Endothelial cell of umbilical vein (primary cell): ENCODE measurements at places on chromosomes 12 and 14. TPM values are rescaled to one million over a fixed set of nuclear protein-coding genes. Genes with fewer than 3 reads are reported as not detected.

DNA sequence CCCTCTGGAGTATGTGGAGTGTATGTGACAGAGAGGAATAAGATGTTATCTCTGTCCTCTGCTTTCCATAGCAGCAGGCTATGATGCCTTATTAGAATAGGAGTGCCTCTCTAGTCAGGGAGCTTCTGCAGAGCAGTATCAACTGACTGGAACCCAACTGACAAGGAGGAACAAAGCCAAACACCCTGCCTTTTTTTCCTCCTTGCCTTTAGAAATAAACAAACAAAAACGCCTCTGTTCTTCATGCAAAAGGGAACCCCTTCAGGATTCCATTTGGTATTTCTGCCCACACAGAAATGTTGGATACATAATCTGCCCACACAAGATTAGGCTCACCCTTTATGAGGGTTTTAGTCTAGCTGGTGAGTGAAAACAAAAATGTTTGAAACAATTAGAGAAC is 50.3 kb downstream of the VRK1 start:
- no peak overlapping the region for H3K4me3 ChIP-seq
- DNase-seq: no peak
- no peaks in the 10 kb centered on the region for H3K27me3 ChIP-seq
- H3K4me1 ChIP-seq: peaks cover 5% of the 10 kb centered on the region

HCAR3 gene
- 0.05 and 0.06 TPM in 2 replicates for polyA plus RNA-seq

- no peaks in the 10 kb centered on the region for H3K4me1 ChIP-seq
- H3K4me3 ChIP-seq: no peak overlapping the region
- H3K27ac ChIP-seq: no peak overlapping the region
- DNase-seq: no peak
- H3K36me3 ChIP-seq: no peaks in the 10 kb centered on the region
Observed at GRCh38 chr12:71250166-71250565, 92.4 kb upstream of the TSPAN8 start.

GRCh38 chr14:24178399-24179178 is 6.7 kb downstream of the REC8 start:
- DNase-seq: no peak
- H3K4me3 ChIP-seq: no peak overlapping the region
- no peaks in the 10 kb centered on the region for H3K27me3 ChIP-seq
- no peaks in the 10 kb centered on the region for H3K4me1 ChIP-seq

RNU6-7 gene
- not detected in 2 replicates for polyA plus RNA-seq

- no peaks in the 10 kb centered on the region for H3K27me3 ChIP-seq
- peak overlapping the region; percentile 95 for H3K27ac ChIP-seq
- no peak overlapping the region for H3K4me3 ChIP-seq
- H3K4me1 ChIP-seq: peaks cover 40% of the 10 kb centered on the region
- no peaks in the 10 kb centered on the region for H3K36me3 ChIP-seq
Observed at GRCh38 chr14:104677512-104678332, 11.7 kb upstream of the INF2 start.

CCDC38 gene
- polyA plus RNA-seq: not detected in 2 replicates

GRCh38 chr12:45214749-45215418 is 1.0 kb upstream of the ANO6 start:
- H3K4me1 ChIP-seq: peaks cover 14% of the 10 kb centered on the region
- peak; percentile 55 for DNase-seq
- H3K4me3 ChIP-seq: peak overlapping the region; percentile 86
- H3K27ac ChIP-seq: peak overlapping the region; percentile 76
- no peaks in the 10 kb centered on the region for H3K36me3 ChIP-seq

GRCh38 chr12:15928870-15929571 is 17.9 kb downstream of the DERA start:
- no peak for DNase-seq
- H3K4me1 ChIP-seq: peaks cover 15% of the 10 kb centered on the region
- no peak overlapping the region for H3K4me3 ChIP-seq
- no peaks in the 10 kb centered on the region for H3K27me3 ChIP-seq
- peak overlapping the region; percentile 54 for H3K27ac ChIP-seq

- H3K4me3 ChIP-seq: no peak overlapping the region
- no peak for DNase-seq
- no peaks in the 10 kb centered on the region for H3K4me1 ChIP-seq
- H3K36me3 ChIP-seq: no peaks in the 10 kb centered on the region
- H3K27me3 ChIP-seq: no peaks in the 10 kb centered on the region
Observed at GRCh38 chr14:44887596-44887955, 74.2 kb downstream of the KLHL28 start.

DNA sequence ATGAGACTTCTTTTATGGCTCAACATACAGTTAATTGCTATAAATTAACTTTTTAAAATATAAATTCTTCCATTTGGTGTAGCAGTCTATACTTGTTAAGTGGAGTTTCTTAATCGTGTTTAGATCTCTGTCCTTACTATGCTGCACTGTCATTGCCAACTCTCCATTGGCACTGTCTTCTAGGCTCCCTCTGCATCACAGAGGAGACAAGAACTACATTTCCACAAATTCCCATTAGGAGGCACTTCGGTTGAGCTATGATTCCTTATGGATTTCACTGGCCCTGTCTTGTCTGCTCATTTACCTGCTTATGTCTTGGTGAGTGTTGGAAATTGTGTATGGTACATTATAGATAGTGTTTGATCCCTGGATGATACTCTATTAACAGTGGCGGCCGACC is 630.9 kb upstream of the ATXN7L3B start:
- H3K4me1 ChIP-seq: no peaks in the 10 kb centered on the region
- H3K27me3 ChIP-seq: no peaks in the 10 kb centered on the region
- no peak for DNase-seq
- H3K27ac ChIP-seq: no peak overlapping the region
- no peaks in the 10 kb centered on the region for H3K36me3 ChIP-seq

DNA sequence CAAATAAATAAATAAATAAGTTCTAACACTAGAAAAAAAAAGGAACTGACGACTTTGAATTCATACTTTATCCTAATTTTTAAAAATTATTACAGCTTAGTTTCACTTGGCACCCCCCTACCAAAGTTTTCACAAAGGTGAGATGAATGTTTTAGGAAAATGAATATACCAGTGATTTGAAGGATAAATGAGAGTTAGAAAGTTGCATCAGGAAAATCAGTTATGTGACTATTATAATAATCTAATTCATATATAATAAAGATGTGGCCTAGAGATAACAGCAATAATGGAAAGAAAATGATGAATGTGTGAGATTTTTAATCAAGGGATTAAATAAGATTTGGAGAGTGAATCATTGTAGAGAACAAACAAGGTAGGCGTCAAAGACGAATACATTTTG is 103.0 kb upstream of the RAP1B start:
- DNase-seq: no peak
- peaks cover 2% of the 10 kb centered on the region for H3K27me3 ChIP-seq
- H3K4me3 ChIP-seq: no peak overlapping the region
- H3K4me1 ChIP-seq: no peaks in the 10 kb centered on the region
- no peak overlapping the region for H3K27ac ChIP-seq

- H3K4me1 ChIP-seq: no peaks in the 10 kb centered on the region
- no peak overlapping the region for H3K4me3 ChIP-seq
- H3K27ac ChIP-seq: no peak overlapping the region
- no peaks in the 10 kb centered on the region for H3K27me3 ChIP-seq
Observed at GRCh38 chr12:68175557-68176061, 16.1 kb upstream of the IFNG start.

KRT8 gene
- polyA plus RNA-seq: 23.5 and 25.8 TPM in 2 replicates

GRCh38 chr14:34742270-34743115 is 28.1 kb upstream of the CFL2 start:
- no peak overlapping the region for H3K4me3 ChIP-seq
- no peaks in the 10 kb centered on the region for H3K36me3 ChIP-seq
- no peaks in the 10 kb centered on the region for H3K27me3 ChIP-seq
- no peak overlapping the region for H3K27ac ChIP-seq

DNA sequence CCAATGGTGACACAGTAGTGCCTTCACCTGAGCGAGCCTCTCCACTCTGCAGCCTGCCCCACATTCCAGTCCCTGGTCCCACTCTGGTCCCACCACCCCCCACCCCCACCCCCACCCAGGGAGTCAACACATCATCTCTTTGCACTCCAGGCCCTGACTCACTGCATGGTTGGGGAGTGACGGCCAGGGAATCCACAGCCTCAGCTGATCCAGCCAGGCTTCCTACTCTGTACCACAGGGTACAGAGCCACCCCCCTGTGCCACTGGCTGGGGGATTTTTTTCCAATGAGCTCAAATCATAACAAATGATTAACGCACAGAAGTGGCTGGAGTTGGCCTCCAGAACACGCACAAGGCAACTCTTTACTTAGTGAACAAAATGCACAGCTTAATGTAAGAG is 233.7 kb downstream of the NTF3 start:
- peaks cover 4% of the 10 kb centered on the region for H3K4me1 ChIP-seq
- no peak overlapping the region for H3K27ac ChIP-seq
- H3K4me3 ChIP-seq: no peak overlapping the region
- no peaks in the 10 kb centered on the region for H3K27me3 ChIP-seq
- no peak for DNase-seq

RHOJ gene
- polyA plus RNA-seq: 485 and 486 TPM in 2 replicates

- no peak overlapping the region for H3K4me3 ChIP-seq
- H3K4me1 ChIP-seq: no peaks in the 10 kb centered on the region
- H3K36me3 ChIP-seq: no peaks in the 10 kb centered on the region
- no peak for DNase-seq
Observed at GRCh38 chr14:97138801-97139200, 341.6 kb downstream of the VRK1 start.

ETFBKMT gene
- 1.2 and 1.4 TPM in 2 replicates for polyA plus RNA-seq

KRT77 gene
- not detected in 2 replicates for polyA plus RNA-seq

KRT72 gene
- polyA plus RNA-seq: not detected in 2 replicates

DNA sequence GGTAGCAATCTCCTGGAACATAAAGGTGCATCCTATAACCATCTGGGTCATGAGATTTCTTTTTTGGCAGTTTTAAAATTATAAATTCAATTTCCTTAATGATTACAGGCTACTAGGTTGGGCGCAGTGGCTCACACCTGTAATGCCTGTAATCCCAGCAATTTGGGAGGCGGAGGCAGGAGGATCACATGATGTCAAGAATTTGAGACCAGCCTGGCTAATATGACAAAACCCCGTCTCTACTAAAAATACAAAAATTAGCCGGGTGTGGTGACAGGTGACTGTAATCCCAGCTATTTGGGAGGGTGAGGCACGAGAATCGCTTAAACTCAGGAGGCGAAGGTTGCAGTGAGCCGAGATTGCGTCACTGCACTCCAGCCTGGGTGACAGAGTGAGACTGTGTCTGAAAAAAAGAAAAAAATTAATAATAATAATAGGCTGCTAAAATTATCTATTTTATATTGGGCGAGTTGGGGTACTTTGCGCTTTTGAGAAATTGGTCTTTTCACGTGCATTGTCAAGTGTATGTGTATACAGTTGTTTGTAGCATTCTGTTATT is 17.2 kb upstream of the ARF6 start:
- no peaks in the 10 kb centered on the region for H3K27me3 ChIP-seq
- no peak overlapping the region for H3K4me3 ChIP-seq
- H3K36me3 ChIP-seq: no peaks in the 10 kb centered on the region
- H3K4me1 ChIP-seq: no peaks in the 10 kb centered on the region

DNA sequence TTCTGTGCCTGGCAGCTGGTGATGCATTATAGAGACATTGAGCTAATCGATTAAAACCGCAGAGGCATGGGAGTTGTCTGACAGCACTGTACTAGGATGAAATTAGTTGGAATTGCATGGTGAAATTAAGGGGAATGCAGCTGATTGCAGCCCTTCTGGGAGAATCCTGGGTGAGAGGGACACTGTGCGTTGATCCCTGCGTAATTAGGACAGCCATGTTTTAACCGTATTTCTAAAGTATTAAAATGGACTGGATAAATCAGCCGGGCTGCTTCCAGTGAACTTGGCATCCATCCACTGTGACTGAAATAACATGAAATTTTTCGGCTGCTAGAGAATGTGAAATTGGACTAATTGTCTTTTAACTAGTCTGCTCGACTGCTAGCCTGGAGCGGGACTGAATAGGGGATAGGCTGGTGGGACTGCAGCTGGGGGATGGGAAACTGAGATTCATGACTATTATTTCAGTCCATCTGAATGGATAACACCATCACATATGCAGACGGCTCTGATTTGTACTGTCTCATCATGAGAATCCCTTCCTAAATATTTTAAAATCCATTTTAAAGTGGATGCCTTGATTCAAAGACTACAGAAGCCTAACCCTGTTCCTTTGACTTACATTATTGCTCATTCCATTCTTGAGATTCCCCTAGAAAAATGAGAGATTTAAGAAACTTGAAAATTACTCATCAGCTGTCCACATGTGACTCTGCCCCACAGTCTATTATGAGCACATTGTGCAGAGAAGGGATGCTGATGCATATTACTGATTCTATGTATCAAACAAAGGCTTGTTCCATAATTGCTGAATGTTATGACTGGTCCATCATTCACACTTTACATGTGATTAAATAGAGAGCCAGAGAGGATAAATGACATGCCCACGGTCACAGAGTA is 343.9 kb downstream of the NPAS3 start:
- H3K27me3 ChIP-seq: no peaks in the 10 kb centered on the region
- H3K4me3 ChIP-seq: no peak overlapping the region
- H3K27ac ChIP-seq: no peak overlapping the region
- H3K36me3 ChIP-seq: no peaks in the 10 kb centered on the region
- no peak for DNase-seq
- no peaks in the 10 kb centered on the region for H3K4me1 ChIP-seq

DNA sequence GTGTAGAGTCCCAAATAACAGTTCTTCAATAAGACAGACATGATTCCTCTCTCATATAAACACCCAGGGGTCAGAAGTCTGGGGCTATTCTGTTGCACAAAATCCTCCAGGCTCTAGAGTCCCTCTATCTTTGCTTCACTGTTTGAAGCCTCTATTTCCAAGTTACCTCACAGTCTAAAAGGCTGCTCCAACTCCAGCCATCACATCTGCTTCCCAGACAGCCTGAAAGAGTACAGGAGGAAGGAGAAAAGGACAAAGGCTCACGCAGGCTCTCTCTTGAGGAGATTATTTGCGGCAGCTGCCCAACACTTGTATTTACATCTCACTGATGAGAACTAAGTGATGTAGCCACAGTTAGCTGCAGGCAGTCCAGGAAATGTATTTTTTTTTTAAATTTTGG is 6.4 kb downstream of the PAPLN start:
- no peak overlapping the region for H3K27ac ChIP-seq
- no peak for DNase-seq
- H3K4me3 ChIP-seq: no peak overlapping the region
- H3K27me3 ChIP-seq: no peaks in the 10 kb centered on the region

DNA sequence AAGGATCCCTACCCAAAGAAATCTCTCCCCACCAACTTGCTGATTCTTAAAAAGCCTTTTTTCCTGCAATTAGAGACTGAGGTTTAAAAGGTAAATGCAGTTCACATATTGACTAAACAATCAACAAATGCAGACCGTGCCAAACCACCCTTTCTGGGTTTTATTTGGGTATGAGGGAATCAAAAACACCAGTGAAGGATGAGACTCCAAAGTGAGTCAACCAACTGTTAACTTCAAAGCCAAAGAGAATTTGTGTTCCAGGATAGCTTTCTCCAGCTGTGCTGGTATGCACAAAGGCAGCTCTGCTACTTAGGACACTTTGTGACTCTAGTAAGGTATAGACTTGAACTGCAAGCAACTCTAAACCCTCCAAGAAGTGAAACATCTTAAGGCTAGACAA is 39.4 kb downstream of the RPS29 start:
- no peak overlapping the region for H3K27ac ChIP-seq
- no peak for DNase-seq
- H3K4me3 ChIP-seq: no peak overlapping the region
- H3K4me1 ChIP-seq: no peaks in the 10 kb centered on the region
- H3K36me3 ChIP-seq: no peaks in the 10 kb centered on the region
- H3K27me3 ChIP-seq: peaks cover 2% of the 10 kb centered on the region

GRCh38 chr12:107405436-107405835 is 280.2 kb upstream of the PWP1 start:
- no peaks in the 10 kb centered on the region for H3K4me1 ChIP-seq
- DNase-seq: no peak
- H3K27ac ChIP-seq: no peak overlapping the region

SELPLG gene
- 1.0 and 1.8 TPM in 2 replicates for polyA plus RNA-seq

NRL gene
- polyA plus RNA-seq: 1.1 and 1.9 TPM in 2 replicates
